ENCODE measurements at places on chromosomes 16 and 17. TPM values are rescaled to one million over a fixed set of nuclear protein-coding genes. Genes with fewer than 3 reads are reported as not detected.

ARHGDIG gene
- 1.8 TPM for total RNA-seq

RCVRN gene
- total RNA-seq: not detected

GRCh38 chr16:83624429-83625120 lies 183.2 kb upstream of the HSBP1 start:
- DNase-seq: no peak

- DNase-seq: no peak
Measured at GRCh38 chr17:57876866-57877237, 27.0 kb upstream of the MRPS23 start.

DNA sequence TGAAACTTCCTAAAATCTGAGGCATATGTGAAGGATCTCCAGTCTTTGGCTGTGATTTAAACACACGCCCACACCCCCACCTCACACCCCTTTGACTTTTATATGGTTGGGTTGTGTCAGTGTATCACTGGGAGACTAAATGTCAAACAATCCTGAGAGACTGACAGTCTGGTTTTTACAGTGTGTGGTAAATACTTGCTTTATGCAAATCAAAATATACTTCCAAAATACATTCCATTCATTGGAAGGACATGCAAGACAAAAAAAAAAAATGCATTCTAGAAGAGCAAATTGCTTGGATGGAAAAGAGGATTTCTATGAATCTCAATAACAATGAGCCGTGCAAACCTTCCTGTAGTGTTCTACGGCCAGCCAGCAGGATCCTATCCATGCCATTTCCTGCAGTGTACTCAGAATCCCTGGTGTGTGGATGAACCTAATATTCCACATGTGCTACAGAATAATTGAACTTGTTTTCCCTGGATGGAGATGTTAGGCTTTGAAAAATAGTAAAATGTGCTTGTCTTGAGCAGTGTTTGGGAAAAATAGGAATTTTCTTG lies 602.1 kb upstream of the GOT2 start:
- DNase-seq: no peak
